ENCODE measurements at places on chromosomes 7 and 10.

DNA sequence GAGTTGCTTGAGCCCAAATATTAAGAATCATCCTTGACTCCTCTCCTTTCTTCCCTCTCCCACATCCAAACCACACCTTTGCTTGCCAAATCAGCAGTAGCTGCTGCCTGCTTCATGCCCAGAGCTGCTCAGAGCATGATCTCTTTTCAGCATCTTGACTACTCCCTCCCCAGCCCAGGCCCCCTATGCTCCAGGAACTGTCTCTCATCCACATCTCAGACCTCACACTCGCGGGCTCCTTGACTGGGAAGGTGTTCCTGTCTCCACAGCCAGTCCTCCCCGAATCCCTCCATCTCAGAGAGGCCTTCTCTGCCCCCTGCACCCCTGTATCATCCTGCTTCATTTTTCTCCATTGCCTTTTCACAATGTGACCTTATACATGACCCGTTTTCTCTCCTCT lies 157.0 kb downstream of the DNAJB6 start:
- no peak for DNase-seq

DNA sequence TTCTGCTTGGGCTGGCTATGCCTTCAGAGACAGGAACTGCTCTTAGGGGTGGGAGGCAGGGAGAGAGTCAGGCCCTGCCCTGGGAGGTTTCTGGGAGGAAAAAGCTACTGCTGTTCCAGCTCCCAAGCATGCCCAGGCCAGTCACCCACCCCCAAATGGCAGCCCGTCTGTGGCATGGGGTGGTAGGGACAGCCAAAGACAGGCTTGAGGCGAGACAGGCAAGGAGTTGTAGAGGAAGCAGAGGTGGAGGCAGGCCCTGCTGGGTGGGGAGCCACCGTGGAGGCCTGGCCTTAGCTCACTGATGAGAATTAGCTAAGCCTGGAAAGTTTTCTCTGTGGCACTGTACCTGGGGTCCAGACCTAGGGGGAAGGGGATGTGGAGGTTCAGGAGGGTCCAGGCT lies 6.6 kb upstream of the SAMD8 start:
- DNase-seq: no peak

GRCh38 chr7:126845331-126845730 lies 407.4 kb downstream of the GRM8 start:
- DNase-seq: no peak

- DNase-seq: no peak
Measured at GRCh38 chr7:84249656-84250055, 55.1 kb upstream of the SEMA3A start.

DNA sequence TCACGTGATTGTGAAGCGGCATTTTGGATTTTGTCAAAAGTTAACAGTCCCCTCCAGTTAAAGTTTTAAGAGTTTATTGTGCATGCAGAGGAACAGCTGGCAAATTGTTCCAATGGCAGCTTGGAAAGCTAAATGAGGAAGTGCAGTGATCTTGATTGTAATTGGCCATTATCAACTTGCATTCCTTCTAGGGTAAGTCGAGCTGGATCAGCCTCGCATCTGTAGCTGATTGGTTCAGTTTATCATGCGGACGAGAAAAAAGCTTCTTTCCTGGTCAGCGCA lies 566 bp downstream of the ZNF789 start:
- no peak for DNase-seq

DNA sequence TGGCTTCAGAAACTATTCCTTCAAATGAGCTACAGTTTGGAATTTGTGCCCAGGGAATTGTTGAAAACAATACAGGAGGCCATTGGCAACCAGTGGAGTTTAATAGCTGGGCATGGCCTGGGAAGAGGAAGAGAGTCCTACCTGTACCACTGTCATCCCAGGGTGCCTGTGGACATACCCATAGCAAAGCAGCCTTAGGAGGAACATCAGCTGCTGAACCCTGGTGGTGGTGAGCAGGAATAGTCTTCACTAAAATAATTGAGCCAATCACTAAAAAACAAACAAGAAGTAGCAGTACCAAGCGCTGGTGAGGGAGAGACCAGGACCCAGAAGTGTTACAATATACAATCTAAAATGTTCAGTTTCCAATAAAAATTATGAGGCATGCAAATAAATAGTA lies 14.5 kb downstream of the IGFBP1 start:
- DNase-seq: no peak

- DNase-seq: no peak
Measured at GRCh38 chr7:140877249-140877524, 47.5 kb downstream of the BRAF start.

- no peak for DNase-seq
Measured at GRCh38 chr10:3584926-3585784, 199.9 kb downstream of the KLF6 start.

DNA sequence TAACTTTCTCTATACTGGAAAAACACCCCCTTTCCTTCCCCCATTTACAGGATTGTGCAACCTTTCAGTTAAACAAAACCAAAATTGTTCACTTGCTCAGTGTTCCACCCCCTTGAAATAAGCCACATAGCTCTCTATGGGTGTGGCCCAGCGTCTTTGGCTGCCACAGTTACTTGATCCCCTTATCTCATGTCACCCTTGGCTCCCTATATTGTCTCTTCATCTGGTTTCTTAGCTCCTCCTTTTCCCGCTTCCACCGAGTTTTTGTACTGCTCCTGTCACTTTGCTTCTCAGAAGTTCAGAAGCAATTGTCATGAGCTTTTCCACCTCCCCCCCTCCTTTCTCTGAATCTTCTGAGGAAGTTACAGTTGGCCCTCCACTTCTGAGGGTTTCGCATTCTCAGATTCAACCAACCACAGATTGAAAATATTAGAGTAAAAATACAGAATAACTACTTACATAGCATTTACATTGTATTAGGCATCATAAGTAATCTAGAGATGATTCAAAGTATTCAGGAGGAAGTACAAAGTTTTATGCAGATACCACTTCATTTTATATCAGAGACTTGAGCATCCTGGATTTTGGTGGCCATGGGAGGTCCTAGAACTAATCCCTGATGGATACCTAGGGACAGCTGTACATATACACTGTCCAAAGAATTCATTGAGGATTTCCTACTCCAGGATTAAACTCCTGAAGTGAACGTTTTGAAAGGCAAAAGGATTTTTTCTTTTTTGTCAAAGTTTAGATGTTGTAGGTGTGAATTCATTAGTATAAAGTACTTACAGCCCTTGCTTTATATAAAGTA lies 60.4 kb downstream of the ADD3 start:
- no peak for DNase-seq

DNA sequence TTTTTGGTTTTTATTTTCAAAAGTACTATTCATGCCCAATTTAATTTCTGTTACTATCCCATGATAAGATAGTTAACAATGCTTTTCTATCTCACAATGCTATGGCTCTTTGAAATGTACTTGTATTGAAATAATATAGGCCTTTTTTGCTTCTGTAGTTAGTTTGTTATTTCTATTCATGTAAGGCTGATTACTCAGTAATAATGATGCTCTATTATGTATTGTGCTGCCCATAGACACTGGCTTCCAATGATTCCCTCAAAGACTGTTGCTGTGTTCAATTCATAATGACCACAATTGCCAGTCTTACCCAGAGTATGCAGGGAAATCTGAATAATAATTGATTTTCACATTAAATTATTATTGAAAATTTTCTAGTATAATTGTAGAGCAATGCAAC lies 155.5 kb upstream of the POT1 start:
- no peak for DNase-seq

- DNase-seq: no peak
Measured at GRCh38 chr7:155342313-155342712, 44.6 kb downstream of the INSIG1 start.

- no peak for DNase-seq
Measured at GRCh38 chr7:123204206-123204835, 4.6 kb upstream of the SLC13A1 start.

GRCh38 chr10:9024210-9024609 lies 969.7 kb downstream of the GATA3 start:
- DNase-seq: no peak

DNA sequence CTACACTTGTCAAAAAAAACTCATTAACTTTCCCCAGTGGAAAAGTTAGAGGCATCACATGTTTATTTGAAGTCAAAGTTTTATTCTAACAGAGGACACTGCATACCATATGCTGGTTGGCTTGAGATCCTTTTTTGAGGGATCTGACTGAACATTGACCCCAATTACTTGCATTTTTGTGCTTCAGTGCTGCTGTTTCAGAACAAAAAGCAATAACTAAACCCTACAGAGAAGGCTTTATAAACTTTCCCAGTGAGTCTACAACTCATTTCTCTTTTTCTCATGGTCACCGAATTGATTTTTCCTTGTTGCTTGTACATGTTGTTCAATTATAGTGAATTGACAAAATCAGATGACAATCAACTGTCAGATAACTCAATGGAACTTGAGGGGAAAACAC lies 69.3 kb upstream of the PHYHIPL start:
- DNase-seq: no peak

- no peak for DNase-seq
Measured at GRCh38 chr10:113305871-113306270, 247.0 kb upstream of the HABP2 start.

- DNase-seq: no peak
Measured at GRCh38 chr10:9615189-9615588, 1402.5 kb upstream of the CELF2 start.

GRCh38 chr10:44965651-44966097 lies 6.1 kb downstream of the RASSF4 start:
- DNase-seq: peak; percentile 26

DNA sequence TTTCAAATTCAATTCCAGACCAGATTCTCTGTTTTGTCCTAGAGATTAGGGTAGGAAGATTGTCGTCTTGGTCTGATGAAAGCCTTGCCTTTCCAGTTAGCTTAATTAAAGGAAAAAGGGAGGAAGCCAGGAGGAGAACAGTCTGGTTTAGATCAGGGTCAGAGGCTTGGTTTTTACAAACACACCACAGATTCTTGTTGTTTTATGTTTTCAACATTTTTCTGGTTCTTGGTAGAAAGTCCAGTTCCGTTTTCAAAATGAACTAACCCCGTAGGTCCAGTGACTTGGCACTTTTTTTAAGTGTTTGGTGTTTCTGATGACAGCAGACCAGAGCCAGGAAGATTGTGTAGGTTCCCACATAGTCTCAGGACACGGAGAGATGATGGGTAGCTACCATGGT lies 167.1 kb upstream of the INHBA start:
- DNase-seq: no peak

GRCh38 chr10:36725581-36726520 lies 399.5 kb upstream of the ANKRD30A start:
- DNase-seq: peak; percentile 86

- DNase-seq: no peak
Measured at GRCh38 chr7:41640487-41640886, 62.4 kb downstream of the INHBA start.

DNA sequence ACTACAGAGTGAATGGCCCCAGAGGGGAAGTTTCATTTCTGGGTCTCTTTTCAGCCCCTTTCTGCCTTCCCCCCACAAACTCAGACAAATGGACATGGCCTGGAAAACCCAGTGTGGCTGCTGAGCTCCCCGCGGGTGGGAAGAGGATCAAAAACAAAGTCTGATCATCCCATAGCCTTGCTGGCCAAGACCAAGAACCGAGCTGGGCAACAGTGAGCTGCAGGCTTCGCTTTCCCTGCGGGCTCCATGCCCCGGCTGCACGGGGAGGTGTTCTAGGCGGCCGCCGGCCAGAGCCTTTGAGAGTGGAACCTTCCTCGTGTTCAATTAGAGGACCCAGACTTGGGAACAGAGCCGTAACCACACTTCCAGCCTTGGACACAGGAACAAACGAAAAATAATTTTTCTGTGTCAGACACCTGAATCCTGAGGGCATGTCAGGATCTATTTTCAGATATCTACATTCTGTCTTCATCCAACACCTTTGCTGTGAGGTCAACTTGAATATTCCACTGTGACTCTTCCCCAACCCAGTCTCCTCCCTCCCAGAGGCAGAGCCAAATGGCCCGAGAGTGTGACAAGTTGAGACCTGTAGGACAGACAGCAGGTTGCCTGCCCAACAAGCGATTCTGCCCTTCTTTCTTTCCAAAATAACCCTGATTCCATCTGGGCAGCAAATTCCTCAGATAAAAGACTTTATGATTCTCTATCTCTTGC lies 26.0 kb downstream of the WDR86 start:
- peak; percentile 23 for DNase-seq

GRCh38 chr7:127962589-127963361 lies 68.5 kb downstream of the LRRC4 start:
- no peak for DNase-seq

- no peak for DNase-seq
Measured at GRCh38 chr10:78968300-78968942, 100.3 kb upstream of the ZMIZ1 start.

DNA sequence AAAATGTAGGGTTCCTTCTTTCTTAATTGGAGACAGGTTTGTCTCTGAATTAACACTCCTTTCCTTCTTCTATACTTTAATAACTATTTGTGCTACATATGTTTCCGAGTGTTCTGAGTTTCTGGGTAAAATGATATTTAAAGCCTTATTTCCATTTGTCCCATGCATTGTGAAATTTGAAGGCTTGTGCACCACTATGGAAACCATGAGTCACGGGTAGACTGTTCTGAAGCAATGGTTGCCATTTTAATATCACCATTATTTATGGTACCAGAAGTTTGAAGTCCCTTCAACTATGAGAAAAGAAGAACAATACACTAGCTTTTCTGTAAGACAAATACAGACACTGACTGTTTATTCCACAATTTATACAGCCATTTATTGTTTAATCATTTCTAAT lies 44.7 kb upstream of the ZEB1 start:
- DNase-seq: no peak

DNA sequence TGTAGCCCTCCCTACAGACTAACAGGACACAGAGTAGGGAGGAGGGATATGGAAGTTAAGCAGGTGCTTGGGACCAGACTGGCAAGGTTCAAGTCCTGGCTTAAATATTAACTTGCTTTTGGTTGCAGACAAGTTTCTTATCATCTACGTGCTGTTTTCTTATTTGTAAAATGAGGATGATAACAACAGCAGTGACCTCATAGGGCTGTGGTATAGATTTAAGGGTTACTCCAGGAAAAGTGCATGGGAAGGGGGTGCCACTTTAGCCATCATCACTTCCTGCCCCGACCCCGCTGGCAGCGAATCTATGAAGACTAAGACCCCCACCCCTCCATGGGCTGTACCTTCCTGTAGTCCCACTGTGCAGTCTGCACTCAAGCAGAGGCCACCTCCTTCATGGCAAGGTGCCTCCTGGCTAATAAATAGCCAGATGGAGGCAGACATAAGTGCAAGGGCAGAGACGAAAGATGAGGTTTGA lies 250.2 kb downstream of the COBL start:
- no peak for DNase-seq

- no peak for DNase-seq
Measured at GRCh38 chr7:19919261-19920095, 146.1 kb upstream of the TMEM196 start.

DNA sequence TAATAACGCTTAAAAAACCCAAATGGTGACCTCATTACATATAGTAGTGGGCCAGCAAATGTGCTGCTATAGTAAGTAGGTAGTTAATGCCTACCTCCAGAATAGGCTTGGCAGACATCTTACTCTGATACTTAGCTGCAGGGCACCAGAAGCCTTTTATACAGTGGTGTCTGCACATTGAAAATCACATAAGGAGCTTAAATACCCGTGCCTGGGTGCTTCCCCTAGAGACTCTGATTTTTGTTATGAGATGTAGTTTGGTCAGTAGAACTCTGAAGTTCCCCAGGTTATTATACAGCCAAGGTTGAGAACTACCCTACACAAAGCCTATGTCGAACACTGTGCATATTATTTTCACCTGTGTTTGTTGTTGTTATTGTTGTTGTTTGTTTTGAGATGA lies 47.2 kb downstream of the ANKIB1 start:
- no peak for DNase-seq

- no peak for DNase-seq
Measured at GRCh38 chr10:50410066-50410811, 158.9 kb upstream of the ASAH2 start.
